Liver (tissue), 10 donors: ENCODE measurements at places on chromosomes 12 and 14. TPM values are rescaled to one million over a fixed set of nuclear protein-coding genes. Genes with fewer than 3 reads are reported as not detected.
A peak's percentile ranks its signal among the peaks of the same experiment; 100 is the strongest.

DNA sequence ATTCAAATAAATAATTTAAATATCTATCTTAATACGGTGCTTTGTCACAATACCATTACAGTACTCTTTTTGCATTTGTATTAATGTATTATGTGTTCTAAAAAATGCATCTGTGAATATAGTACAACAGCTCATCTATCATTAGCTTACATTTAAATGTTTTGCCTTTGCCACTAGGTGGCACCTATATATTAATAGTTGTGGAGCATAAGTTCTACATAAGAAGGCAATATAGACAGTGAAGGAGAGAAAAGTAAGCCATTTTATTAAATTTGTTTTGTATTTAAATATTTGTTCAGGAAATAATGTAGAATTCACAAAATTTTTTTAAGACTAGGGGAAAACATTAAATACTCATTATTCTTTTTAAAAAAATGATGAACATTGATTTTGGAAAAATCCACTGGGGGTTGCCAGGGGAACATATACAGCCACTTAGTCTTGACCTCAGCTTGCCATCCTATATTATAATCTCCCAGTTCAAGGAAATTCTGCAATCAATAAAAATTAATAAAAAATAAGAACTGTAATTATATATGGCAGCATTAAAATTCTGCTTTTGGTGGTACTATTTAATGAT lies 9.8 kb downstream of the CCER1 start:
- DNase-seq = no peak

DNA sequence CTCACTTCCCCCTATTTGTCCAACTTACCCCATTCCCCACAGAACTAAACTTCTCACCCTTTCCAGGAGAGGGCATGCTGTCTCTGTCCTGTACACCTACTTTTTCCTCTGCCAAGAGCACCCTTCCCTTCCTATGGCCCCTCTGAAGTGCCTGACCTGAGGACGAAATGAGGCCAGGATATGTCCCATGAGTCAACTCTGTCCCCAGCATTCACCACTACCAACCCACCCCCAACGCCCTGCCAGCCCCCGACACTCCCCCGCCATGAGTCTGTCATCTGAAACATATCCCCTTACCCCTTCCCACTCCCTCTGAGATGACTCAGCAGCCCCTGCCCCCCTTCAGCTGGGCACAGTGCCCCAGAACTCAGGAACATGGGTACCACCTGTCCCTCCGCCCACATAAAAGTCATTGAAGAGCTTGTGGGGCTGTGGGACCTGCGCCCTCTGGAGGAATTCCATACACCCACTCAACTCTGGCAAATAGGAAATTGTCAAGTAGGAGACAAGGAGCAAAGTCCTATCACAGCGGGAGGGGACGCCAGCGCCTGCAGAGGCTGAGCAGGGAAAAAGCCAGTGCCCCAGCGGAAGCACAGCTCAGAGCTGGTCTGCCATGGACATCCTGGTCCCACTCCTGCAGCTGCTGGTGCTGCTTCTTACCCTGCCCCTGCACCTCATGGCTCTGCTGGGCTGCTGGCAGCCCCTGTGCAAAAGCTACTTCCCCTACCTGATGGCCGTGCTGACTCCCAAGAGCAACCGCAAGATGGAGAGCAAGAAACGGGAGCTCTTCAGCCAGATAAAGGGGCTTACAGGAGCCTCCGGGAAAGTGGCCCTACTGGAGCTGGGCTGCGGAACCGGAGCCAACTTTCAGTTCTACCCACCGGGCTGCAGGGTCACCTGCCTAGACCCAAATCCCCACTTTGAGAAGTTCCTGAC lies 26.3 kb downstream of the ITGA7 start:
- DNase-seq = peak; percentile 50

GRCh38 chr12:79688376-79689060 lies 2.2 kb downstream of the PAWR start:
- DNase-seq = no peak

DNA sequence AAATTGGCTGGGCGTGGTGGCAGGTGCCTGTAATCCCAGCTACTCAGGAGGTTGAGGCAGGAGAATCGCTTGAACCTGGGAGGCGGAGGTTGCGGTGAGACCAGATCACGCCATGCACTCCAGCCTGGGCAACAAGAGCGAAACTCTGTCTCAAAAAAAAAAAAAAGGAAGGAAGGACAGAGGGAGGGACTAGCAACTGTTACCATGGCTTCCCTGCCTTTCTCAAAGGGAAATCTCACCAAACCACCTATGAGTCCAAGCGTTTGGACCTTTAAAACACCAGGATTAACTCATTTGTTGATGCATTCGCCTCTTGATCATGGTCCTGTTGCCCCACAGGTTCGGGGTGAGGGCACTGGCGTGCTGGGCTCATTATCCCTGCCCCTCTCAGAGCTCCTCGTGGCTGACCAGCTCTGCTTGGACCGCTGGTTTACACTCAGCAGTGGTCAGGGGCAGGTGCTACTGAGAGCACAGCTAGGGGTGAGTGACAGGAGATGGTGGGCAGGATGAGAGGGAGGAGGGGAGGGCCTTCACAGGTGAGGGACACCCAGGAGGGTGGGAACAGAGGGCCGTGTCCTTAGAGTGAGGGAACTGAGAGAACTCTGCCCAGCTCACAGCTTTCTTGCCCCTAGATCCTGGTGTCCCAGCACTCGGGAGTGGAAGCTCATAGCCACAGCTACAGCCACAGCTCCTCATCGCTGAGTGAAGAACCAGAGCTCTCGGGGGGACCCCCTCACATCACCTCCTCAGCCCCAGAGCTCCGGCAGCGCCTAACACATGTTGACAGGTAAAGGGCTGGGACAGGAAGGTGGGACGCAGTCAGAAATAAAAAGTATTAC lies 10.2 kb upstream of the MYL6B start:
- no peak for DNase-seq

DNA sequence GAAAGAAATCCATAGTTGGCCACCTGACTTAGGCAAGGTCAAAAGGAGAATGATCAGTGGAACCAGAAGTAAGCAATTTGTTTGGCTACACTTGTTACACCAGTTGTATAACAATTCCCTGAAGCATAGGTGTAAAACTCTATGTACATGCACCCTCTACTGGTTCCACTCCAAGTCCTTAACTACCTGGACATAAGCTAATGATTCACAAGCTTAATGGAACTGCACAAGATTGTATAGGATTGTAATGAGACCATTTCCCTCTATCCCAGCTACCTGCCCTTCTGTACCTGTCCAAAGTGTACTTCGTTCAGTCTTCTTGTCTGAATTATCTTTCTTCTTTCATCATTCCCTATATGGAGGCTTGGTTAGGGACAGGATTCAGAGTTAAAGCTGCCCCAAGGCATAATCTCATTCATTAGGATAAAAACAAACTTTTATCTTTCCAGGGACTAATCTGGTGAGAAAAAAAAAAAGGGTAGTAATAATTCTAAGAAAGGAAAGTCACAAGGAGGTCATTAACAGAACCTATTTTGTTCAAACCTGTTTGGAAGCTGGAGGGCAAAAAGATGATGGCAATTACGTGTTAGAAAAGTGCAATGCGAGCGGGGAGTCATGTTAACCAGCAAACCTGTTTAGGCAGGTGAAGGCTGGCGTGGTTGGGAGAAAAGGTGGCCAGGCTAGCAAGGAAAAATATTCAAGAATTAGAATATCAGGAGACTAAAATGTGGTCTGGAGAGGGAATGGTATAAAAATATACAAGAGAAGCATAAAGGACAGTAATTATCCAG lies 2.8 kb upstream of the TMEM52B start:
- no peak for DNase-seq

DNA sequence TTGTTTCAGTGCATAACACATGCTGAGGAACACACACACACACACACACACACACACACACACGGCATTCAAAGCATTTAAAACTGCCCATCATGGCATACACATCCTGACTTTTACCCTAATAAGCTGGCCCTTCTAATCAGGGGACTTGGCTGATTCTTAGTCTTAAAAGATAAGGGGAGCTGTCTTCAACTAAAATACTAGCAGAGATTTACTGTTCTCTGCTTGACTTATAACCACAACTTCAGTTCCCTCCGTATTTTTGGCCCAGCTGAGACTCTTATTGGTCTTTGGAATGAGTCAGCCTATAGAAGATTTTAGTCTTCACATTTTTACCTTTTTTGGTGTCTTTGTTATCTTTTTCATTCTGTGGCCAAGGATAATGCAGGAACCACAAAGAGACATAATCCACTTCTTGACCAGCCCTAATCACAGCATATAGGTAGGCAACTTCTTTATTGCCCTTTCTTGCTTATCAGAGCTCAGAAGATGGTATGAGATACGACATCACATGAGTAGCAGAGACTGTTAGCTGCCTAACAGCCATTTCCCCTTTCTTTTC lies 25.1 kb upstream of the SLC8A3 start:
- no peak for DNase-seq

- DNase-seq = no peak
These were observed 480.4 kb downstream of the DIO2 start for GRCh38 chr14:79730953-79731352.

GRCh38 chr12:89319606-89320005 lies 32.7 kb downstream of the DUSP6 start:
- no peak for DNase-seq

DNA sequence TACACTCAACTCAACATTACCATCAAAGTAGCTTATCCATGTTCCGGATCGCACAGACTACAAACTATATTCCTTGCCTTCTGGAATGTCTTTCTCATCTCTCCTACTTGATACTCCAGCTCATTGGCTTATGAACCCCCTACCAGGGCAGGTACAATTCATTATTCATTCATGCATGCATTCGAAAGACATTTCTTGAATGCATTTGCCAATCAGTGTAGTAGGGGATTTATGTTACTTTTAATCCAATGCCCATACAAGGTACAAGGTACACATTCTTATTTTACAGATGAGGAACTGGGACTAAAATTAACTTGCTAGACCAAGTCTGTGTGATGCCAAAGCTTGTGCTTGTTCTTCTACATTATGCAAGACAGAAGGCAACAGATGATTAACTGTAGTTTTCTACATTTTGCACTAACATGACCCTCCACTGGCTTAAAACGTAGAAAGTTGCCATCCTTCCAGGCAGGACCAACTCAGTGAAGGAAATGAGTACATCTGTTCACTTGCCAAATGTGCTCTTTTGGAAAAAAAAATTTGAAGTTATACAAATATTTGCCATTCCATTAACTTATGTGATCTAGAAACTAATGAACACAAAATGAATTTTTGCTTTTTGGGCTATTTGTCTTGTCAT lies 53.8 kb upstream of the KCNJ8 start:
- no peak for DNase-seq

- DNase-seq = no peak
These were observed 92.5 kb downstream of the VCPKMT start for GRCh38 chr14:50023671-50024490.

DNA sequence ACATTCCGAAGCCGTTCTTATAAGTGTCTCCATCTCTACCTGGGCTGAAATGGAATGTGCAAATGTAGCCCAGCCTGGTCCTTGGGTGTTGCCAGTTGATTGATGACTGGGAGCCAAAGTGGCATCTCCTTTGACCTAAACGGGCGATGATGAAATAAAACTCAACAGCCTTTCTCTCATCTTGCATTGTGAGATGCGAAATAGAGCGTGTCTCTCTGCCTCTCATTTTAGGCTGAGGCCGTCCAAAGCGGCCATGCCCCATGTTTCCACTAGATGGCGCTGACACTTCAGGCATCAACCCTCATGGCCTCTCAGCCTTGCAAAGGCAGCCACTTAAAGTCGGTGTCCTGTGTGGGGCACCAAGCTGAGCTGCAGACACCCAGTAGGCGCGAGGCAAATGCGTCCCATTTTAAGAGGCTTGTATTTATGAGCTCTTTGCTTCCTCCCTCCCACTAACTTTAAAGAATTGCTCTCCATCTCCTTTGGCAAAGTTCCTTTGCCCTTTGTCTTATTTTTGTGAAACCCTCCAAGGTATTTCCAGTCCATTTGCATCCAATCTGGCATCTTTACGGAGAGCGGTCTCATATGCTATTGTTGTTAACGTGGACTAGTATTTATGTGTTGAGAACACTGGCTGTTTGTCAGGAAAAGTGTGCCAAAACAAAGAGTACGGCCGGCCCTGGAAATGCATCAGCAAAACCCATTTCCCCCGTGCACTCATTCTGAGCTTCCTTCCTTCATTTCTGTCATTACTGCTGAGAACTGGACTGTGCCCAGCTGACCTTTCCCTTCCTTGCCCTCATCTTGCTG lies 25.0 kb downstream of the GPRC5A start:
- DNase-seq = peak; percentile 85

DNA sequence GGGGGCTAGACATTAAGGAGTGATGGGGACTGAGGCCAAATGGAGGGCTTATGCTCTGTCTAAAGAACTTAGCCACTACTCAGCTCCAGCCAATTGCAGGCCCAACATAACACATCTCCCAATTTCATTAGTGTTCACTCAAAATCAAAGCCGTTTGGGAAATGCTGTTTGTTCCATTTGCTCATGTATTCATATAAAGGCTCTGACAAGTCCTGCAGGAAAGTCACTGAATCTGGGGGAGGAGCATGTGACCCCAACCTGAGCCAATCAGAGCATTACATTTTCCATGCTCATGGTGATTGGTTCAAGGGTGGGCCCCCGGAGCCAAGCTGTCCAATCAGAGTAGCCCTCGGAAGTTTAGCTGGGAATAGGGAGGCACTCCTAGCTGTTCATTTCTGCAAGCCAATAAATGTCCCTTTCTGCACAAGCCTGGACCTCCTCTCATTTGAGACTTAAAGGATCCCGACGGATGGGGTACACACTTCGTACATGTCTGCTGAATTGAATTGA lies 20.9 kb downstream of the SDSL start:
- no peak for DNase-seq

DNA sequence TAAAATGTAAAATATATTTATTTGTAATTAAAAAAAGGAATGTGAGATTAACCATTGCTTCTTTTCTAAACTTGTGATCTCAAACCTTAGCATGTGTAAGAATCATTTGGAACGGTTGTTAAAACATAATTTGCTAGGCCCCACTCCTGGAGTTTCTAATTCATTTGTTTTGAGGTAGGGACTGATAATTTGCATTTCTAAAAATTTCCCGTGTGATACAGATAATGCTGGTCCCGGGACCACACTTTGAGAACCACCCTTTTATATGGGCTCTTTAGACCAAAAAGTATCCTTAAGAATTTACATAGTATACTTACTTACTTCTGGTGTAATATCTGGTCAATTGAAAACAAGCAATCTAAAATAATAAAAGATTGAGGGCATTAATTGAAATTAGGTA lies 10.9 kb upstream of the SYT10 start:
- no peak for DNase-seq

GRCh38 chr12:76421046-76421445 lies 72.8 kb upstream of the BBS10 start:
- DNase-seq = no peak

GRCh38 chr14:77204459-77204771 lies 22.8 kb downstream of the TMEM63C start:
- DNase-seq = no peak

DNA sequence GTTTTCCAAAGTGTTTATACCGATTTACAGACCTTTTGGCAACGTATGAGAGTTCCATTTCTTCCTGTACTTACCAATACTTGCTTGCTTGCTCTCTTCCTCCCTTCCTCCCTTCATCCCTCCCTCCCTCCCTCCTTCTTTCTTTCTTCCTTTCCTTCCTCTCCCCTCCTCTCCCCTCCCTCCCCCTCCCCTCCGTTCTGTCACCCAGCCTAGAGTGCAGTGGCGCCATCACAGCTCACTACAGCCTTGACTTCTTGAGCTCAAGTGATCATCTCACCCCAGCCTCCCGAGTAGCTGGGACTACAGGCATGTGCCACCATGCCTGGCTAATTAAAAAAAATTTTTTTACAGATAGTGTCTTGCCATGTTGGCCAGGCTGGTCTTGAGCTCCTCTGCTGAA lies 40.4 kb downstream of the DIP2B start:
- no peak for DNase-seq

CCDC175 gene
- not detected for total RNA-seq

SUPT16H gene
- total RNA-seq = 51.6 TPM

C3AR1 gene
- 4.0 TPM for total RNA-seq

CDCA3 gene
- 0.25 TPM for total RNA-seq

CPM gene
- 65.0 TPM for total RNA-seq

IKBIP gene
- total RNA-seq = 10.5 TPM

RCOR1 gene
- total RNA-seq = 6.9 TPM
